AG08395 (cell line): ENCODE measurements at places on chromosomes 1 and 21.

DNA sequence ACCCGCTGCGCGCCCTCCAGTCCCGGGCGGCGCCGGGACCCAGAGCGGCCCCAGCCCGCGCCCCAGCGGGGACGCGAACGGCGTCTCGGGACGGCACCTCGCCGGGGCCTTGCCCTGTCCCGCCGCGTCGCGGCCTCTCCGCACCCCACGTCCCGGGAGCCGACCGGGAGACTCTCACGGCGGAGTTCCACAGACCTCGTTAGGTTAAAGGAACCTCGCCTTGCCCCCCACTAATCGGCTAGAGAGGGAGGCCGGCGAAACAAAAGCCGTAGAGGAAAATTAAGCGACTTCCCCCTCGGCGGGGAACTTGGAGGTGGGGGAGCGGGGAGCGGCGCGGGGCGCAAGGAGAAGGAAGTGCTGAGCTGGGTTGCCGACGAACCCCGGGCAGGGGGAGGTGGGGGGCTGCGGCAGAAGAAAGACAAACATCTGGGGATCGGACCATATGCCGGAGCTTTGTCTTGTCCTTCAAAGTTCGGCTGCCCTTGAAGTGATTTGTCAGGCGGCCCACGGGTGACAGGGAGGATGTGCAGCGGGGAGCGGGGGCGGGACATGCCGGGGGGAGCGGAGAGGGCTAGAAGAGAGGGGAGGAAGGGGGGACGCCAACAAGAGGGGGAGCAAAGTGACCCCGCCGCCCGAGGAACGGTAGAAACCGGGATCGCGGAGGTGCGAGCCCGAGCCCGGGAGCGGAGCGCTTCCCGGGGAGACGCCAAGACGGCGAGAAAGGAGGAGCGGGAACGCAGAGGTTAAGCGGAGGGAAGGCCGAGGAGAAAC is 120.0 kb upstream of the RRP15 start:
- DNase-seq: peak; percentile 9

DNA sequence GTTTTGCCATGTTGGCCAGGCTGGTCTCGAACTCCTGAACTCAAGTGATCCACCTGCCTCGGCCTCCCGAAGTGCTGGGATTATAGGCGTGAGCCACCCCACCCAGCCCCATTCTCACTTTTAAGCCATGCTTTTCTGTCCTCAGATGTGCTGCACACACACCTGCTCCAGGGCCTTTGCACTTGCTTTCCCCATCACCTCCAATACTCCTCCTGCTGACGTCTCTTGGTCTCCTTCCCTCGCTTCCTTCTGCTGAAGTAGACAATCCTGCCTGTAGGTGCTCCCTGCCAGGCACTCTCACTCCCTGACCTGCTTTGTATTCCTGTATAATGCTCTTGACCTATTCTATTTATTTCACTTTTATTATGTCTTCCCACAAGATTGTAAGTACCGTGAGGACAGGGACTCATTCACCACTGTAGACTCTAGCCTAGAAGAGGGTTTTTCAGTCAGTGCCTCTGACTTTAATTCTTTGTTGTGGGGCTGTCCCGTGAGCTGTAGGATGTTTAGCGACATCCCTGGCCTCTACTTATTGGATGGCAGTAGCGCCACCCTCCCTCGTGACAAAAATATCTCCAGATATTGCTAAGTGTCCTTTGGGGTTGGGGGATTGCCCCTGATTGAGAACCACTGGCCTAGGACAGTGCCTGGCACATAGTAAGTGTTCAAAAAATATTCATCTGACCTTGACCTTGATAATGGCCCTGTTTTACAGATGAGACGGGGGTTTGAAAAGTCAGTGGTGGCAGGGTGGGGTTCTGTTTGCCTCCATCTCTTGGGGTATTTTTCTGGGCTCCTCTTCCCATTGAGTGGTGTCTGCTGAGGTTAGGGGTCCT is 4.6 kb downstream of the TNFRSF1B start:
- no peak for DNase-seq

- no peak for DNase-seq
These were observed 15.7 kb downstream of the TFF3 start for GRCh38 chr21:42299324-42300044.

DNA sequence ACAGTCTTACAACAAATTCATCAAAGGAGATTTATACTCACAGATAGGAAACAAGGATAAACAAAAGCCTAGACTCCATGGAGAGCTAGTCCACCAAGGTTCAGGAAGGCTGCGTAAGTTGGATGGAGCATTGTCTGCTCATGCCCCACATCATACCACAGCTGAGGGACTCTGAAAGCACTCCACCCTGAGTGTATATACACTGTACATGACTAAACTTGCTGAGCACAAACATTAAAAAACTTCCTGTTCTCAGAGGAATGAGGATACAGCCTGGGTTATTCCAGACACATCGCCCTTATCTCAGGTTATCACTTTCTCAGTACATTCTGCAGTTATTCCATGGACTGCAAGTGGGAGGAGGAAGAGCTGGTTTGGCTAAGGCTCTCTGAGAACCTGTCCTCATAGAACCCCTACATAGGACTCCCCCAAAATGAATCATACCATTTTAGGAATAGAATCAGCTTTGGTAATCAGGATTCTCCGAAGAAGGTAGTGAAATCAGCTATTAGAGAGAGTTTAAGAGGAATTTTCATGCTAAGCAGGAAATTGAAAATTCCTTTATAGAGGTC is 58.0 kb upstream of the PRMT6 start:
- no peak for DNase-seq

DNA sequence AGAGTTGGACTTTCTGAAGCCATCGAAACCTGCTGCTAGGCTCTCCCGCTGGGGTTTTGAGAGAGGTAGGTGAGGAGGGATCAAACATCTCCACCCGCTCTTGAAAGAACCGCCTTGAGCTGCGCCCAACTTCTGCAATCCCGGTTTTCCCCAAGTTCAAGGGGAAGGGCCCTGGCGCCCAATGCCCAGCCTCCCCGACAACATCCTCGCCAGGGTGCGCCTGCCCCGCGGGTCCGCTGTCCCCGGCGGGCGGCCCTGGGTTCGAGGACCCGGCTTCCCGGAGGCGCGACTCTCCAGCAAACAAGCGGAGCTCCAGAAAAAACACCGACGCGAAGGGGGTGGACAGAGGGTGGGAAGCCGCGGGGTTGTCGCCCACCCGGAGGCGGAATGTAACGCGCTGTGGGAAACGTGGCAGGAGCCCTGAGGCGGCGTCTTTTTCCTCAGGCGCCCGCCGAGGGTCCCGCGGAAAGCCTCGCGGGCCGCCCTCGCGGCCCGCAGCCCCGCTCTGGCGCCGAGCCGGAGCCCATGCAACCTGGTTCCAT is 607 bp downstream of the BTG3 start:
- DNase-seq: peak; percentile 11

- no peak for DNase-seq
These were observed 72.8 kb downstream of the CD2 start for GRCh38 chr1:116826818-116827606.

DNA sequence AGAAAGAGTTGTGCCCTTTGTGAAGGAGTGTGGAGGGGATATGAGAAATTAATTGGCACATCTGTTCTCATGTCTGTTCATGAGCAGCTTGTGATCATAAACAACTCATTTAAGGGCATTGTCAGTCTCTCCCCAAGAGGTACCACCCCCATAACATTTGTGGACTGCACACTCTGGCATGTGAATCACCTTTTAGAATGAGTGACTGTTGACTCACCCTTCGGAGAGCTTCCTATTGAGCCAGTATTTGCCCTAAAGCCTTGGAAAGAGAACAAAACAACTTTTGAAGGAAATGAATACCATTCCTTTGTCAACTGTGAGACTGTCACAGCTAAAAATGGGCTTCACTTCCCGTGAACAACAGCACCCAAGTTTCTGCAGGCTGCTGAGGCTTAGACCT is 27.5 kb upstream of the MYSM1 start:
- peak; percentile 81 for DNase-seq

DNA sequence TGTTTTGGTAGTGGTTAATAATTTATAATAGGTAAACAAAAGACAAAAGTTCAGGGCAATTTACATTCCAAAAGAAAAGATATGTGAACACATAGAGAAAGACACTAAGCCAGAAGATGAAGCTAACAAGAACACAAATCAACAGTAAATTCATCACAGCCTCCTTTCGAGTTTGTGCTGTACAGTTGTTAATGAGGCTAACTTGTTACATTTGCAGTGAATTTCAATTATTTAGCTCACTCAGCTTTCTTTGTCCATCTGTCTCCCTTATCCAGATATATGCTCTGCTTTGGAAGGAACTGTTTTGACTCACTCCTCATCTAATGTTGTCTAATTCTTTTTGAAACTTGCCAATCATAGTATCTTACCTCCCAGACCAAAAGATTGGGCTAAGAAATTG is 423.3 kb upstream of the OLFM3 start:
- DNase-seq: no peak

DNA sequence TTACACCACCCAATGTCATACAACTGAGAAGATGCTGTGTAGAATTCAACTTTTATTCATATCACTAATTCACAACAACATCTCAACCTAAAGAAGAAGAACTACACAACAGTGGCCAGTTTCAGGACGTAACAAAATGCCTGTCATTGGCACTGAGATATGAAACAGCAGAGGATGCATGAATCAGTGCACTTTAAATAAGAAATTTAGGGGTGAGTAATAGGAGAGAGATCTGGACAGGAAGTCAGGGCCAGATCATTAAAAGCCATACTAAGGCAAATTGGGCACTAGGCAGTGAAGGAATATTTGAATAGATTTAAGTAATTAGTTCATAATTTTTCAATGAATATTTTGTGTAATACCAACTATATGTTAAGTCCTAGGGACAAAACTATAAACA is 510.5 kb downstream of the PLPP3 start:
- DNase-seq: peak; percentile 57

DNA sequence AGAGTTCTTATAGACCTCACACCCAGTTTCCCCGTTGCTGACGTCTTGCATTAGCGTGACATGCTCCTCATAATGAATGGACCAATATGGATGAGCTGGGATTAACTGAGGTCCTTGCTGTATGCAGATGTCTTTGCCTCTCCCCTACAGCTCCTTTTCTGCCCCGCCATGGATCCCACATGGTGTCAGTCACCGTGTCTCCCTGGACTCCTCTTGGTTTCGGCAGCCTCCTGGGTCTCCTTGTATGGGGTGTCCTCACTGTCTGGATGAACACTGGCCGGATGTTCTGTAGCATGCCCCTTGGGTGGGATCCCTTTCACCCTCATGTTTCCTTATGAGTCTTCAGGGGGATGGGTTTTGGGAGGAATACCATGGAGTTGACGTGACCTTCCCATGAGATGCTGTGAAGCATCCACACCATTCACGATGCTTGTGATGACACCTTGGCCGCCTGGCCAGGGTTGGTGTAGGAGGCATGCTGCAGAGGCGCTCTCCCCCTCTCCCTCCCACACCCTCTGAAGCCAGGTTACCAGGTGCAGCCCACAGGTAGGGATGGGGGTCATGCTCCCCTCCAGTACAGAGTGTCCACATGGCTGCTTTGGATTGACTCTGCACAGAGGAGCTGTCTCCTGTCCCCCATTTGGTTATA is 4.4 kb downstream of the GJC2 start:
- no peak for DNase-seq

DNA sequence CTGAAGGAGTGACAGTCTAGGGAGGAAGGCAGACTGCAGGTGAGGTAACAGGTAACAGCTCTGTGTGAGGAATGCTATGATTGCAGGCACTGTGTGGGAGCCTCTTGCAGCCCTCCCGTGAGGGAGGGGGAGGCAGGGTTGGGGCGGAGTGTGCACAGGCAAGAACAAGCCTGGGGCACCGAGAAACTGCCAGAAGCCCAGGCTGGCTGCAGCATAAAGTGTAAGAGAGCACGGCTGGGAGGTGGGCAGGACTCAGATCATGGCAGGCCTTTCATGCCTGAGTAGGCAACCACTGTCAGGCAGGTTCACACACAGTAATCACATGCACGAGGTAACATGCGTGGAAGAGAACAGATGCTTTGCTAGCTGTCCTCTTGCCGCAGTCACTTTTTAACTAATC is 11.3 kb upstream of the RHEX start:
- DNase-seq: no peak

- no peak for DNase-seq
These were observed 119.1 kb upstream of the GRIK3 start for GRCh38 chr1:37153116-37154100.

- DNase-seq: peak; percentile 28
These were observed 42.6 kb downstream of the C1orf198 start for GRCh38 chr1:230825761-230826160.

- no peak for DNase-seq
These were observed 402.3 kb downstream of the RYR2 start for GRCh38 chr1:237444120-237444790.

DNA sequence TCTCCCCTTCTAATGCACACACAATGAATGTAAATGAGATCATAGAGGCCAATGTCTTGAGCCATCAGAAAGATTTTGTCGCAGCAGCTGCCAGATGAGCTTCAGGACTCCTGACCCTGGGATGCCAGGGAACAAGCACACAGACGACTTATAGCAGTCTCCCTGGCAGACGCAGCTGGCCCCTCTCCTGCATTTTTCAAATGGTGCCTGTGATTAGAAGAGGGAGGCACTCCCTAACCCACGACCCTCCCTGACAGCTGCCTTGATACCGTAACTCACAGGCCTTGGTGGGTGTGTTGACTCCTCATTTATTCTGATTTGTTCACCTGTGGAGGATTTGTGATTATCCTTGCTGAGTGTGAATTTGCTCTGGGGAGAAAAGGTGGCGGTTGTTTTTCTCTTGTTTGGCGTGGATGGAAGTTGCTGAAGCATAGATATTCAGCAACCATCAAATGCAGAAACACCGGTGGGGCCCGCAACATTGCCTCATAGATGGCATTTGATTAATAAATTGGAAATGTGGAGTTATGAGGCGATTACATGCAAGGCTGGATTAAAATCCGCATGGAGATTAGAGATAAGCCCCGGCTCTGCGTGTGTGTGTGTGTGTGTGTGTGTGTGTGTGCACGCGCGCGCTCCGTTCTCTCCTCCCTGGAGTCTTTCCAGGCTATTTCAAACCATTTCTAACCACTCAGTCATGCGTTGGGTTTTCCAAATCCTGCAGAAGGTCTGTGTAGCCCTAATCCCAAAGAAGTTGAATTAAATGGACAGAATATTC is 2.1 kb upstream of the RD3 start:
- no peak for DNase-seq

DNA sequence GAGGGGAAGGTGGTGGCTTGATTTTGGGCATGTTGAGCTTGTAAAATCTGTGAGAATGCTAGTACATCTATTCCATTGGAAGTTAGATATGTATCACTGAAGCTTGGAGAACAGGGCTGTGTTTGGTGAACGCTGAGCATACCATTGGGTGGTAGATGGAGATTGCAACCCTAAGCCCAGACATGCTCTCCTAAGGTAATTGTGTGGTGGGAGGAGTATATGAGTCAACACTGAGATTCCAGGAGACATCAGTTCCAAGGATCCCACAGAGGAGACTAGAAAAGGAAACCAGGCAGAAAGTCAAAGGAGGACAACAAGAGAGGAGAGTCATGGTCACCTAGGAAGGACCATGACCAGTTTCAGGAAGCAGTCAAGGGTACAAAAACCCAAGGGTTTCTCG is 60.4 kb downstream of the KIF21B start:
- DNase-seq: no peak

DNA sequence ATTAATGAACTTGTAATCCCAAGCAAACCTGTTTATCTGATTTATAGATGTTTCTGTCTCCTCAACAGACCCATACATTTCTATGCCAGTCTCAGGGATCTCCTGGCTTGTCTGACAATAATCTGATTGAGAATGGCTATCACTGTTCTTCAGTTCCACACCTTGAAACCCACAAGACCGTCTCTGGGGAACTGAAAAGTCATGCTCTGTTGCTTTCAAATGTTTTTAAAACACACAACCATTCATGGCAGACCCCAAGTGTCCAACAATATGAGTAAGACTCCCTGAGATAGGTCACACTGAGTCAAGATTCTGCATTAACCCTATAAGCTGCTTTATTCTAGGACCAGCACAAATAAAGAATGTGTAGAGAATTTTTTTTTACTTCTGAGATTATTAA is 611.2 kb upstream of the PLXNA2 start:
- no peak for DNase-seq

GRCh38 chr1:163528710-163529348 is 207.1 kb downstream of the NUF2 start:
- DNase-seq: peak; percentile 35
